ENCODE measurements at places on chromosomes 16 and 17. TPM values are rescaled to one million over a fixed set of nuclear protein-coding genes. Genes with fewer than 3 reads are reported as not detected.

DNA sequence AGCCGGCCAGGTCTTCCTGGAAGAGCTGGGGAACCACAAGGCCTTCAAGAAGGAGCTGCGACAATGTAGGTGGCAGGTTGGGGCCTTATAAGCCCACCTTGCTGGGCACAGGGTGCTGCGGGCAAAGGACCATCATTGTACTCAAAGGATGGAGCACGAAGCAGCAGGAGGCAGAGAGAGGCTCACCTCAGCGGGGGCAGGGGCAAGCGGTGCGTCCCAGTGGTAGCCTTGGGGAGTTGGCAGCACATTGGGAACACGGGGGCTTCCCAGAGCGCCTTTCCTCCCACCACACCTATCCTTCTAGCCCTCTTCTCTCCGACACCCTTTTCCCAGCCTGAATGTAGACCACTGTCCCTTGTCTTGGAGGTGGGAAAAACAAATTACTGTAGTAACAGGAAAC, 2.1 kb downstream of the CNP start:
- no peak for DNase-seq

GRCh38 chr17:21280081-21280518, 4.4 kb upstream of the MAP2K3 start:
- peak; percentile 87 for DNase-seq

GRCh38 chr16:59173408-59173831, 439.3 kb upstream of the GOT2 start:
- DNase-seq = no peak

Gene KCNH6
- total RNA-seq = not detected

Gene ADORA2B
- not detected for total RNA-seq

All from activated B cell treated with CpG ODN at 0.5 μM for 24 hours (primary cell).